ENCODE measurements at places on chromosomes 5 and 9. TPM values are rescaled to one million over a fixed set of nuclear protein-coding genes. Genes with fewer than 3 reads are reported as not detected.

- peak overlapping the region; percentile 84 for H3K27ac ChIP-seq
- DNase-seq = no peak
- H3K27me3 ChIP-seq = no peaks in the 10 kb centered on the region
- peaks cover 3% of the 10 kb centered on the region for H3K36me3 ChIP-seq
- H3K4me1 ChIP-seq = peaks cover 56% of the 10 kb centered on the region
- no peak overlapping the region for H3K4me3 ChIP-seq
Observed at GRCh38 chr5:172896465-172896864, 62.4 kb downstream of the ERGIC1 start.

GRCh38 chr5:3344671-3345070 is 251.0 kb upstream of the IRX1 start:
- H3K4me1 ChIP-seq = no peaks in the 10 kb centered on the region
- no peak overlapping the region for H3K27ac ChIP-seq
- peaks cover 4% of the 10 kb centered on the region for H3K27me3 ChIP-seq

DNA sequence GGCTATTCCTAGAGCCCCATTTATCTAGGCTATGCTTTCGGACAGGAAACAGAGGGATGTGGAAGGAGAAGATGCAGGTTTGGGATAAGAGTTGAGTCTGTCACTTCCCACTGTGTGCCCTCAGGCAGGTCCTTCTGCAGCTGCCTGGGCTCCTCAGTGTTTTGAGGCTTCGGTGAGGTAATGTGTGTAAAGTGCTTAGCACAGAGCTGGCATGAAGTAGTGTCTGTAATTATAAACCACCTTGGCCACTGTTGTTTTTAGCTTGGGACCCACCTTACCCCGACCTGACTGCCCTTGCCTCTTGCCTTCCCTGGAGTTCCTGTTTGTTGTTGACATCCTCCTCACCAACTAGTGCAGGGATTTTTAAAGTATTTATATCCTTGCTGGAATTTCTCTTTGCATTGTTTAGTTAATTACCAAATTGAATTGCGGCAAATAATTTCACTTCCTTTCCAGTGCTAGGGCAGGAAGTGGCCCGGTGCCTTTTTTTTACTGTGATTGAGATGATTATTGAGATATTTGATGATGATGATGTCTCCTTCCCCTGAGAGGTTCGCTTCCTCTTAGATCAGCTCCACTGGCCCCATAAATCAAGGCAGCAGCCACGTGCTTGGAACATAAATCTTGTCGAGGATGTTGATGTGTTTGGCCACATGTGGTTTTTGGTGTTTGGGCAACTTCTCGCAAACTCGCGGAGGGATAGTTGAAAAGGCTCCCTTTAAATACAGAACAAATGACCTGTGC is 38.3 kb upstream of the DAB2IP start:
- peak overlapping the region; percentile 57 for H3K27ac ChIP-seq
- no peak for DNase-seq
- H3K36me3 ChIP-seq = no peaks in the 10 kb centered on the region

The NINJ1 gene
- total RNA-seq = 106 TPM

The DNM1 gene
- total RNA-seq = 4.3 TPM

GRCh38 chr5:11384441-11385250 is 519.6 kb downstream of the CTNND2 start:
- H3K27me3 ChIP-seq = peaks cover 47% of the 10 kb centered on the region
- peak overlapping the region; percentile 42 for H3K4me3 ChIP-seq
